ENCODE measurements at places on chromosomes 2 and 18.

- DNase-seq: no peak
Measured at GRCh38 chr2:119280680-119281079, 57.0 kb downstream of the STEAP3 start.

DNA sequence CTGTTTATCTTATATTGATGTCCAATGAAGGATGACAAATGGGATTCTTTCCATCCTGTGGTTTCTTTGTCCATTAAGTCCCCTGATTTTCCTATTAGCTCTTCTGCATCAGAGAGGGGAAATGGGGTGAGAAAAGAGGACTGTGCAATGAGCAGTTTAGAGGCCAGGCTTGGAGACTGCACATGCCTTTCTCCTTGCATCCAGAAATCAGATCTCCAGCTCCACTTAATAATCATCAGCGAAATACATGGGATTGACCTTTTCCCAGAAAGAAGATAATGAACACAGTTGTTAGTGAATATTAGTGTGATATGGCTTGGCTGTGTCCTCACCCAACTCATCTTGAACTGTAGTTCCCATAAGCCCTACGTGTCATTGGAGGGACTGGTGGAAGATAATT, 697.4 kb downstream of the CBLN2 start:
- no peak for DNase-seq

- DNase-seq: no peak
Measured at GRCh38 chr2:37843556-37843955, 81.5 kb upstream of the RMDN2 start.

- DNase-seq: no peak
Measured at GRCh38 chr2:9284521-9285297, 78.1 kb downstream of the ASAP2 start.

DNA sequence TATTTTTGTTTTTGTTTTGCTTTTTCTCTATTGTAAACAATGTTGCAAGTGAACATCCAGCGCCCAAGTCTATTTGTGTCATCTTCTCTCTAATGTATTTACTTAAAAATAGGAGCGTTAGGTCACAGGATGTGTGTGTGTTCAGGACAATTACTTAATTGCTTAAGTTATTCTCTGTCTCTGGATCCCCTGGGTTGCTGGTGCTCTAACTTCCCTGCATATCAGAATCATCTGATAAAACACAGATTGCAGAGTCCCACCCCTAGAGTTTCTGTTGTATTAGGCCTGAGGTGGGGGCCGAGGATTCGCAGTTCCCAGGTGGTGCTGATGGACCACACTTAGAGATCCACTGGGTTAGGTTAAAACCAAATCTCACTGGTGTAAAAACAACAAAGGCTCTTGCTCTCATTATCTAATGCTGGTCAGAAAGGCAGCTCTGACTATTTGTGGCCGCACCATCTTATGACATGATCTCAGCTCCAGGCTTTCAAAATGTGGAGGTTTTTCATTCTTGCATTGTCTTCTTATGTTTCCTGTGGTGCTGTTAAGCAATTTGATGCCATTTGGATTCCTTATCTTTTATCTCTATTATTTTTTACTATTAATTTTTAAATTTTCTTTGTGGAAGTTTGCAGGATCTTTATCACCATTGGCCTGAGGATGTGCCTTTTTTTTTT, 87.7 kb downstream of the CLIP4 start:
- no peak for DNase-seq

DNA sequence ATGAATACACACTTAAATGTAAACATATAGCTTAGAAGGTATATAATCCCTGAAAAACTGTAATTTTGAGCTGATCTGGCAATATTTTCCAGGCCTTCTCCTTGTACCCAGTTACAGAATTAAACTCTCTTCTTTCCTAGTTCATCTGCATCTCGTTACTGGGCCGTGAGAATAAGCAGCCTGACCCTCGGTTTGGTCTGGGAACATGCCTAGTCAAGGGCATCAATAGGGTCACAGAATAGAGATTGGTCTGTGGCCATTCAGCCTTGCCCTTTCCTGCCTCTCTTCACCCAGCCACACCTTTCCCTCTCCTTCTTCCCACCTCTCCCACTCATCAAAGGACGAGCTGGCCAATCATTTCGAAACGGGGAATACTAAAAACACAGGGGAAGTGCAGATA, 27.3 kb downstream of the SULT1C2 start:
- no peak for DNase-seq

- no peak for DNase-seq
Measured at GRCh38 chr2:232013701-232014353, 52.3 kb downstream of the DIS3L2 start.

DNA sequence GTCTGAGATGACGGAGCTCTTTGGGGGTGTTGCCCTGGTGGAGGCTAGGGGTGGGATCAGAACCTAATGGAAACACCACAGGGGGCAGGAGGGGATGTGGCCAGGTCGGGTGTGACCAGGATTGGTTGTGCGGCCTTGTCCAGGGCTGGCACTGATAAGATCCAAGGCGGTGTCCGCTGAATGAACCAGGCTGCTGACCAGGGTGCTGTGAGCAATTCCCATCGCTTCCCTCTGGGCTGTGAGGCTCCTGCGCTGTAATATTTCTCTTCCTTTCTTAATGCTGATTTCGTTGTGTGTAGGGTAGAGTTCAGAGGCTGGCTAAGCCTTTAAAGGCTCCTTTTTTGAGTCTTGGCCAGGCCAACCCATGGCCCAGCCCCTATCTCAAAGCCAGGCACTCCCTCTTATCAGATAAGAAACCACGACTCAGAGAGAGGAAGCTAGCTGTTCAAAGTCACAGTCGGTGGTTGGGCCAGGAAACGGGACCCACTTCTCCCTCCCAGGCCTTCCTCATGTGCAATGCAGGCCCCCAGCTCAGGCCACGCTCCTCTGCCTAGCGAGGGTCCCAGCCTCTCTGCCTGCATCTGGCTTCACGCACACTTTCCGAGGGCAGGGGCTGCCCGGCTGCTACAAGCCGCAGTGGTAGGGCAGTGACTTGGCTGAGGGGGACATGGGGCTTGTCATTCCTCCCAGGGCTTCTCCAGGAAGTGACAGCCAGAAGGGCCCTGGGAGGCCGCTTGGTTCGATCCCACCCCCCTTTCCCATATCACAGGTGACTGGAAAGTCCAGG, 26.0 kb upstream of the FOSL2 start:
- DNase-seq: peak; percentile 75

DNA sequence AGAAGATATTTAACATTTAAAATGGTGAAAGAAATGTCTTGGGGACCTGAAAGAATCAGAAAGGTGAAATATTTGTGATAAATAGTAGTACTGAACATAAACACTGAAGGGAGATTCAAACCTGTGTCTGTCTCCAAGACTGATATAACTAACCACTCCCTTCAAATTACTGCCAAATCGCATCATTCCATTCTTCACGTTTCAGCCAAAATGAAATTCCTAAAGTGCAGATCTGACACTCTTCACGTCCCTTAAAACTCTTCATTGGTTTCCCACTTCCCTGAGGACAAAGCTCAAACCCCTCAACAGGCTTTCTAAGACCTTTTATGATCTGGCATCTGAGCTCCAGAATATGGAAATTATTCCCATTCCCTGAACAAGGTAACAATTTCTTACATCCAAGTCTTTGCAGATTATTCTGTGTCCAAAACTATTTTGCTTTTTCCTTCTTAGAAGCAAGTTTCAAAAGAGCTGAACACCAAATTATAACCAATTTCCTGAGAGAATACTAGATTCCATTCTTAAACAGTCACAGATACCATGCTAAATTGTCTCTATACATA, 18.9 kb downstream of the SLC8A1 start:
- DNase-seq: no peak

DNA sequence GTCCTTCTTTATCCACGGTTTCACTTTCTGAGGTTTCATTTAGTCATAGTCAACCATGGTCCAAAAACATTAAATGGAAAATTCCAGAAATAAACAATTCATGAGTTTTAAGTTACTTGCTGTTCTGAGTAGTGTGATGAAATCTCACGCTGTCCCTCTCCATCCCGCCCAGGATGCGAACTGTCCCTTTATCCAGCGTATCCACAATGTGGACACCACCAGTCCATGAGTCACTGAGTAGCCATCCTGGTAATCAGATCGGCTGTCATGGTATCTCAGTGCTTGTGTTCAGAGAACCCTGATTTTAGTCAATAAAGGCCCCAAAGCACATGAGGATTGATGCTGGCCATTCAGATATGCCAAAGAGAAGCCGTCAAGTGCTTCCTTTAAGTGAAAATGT, 3.7 kb downstream of the SP140L start:
- no peak for DNase-seq

- DNase-seq: no peak
Measured at GRCh38 chr2:96847586-96847985, 3.8 kb upstream of the ANKRD23 start.

- peak; percentile 26 for DNase-seq
Measured at GRCh38 chr2:85992611-85993010, 103.8 kb upstream of the ST3GAL5 start.

DNA sequence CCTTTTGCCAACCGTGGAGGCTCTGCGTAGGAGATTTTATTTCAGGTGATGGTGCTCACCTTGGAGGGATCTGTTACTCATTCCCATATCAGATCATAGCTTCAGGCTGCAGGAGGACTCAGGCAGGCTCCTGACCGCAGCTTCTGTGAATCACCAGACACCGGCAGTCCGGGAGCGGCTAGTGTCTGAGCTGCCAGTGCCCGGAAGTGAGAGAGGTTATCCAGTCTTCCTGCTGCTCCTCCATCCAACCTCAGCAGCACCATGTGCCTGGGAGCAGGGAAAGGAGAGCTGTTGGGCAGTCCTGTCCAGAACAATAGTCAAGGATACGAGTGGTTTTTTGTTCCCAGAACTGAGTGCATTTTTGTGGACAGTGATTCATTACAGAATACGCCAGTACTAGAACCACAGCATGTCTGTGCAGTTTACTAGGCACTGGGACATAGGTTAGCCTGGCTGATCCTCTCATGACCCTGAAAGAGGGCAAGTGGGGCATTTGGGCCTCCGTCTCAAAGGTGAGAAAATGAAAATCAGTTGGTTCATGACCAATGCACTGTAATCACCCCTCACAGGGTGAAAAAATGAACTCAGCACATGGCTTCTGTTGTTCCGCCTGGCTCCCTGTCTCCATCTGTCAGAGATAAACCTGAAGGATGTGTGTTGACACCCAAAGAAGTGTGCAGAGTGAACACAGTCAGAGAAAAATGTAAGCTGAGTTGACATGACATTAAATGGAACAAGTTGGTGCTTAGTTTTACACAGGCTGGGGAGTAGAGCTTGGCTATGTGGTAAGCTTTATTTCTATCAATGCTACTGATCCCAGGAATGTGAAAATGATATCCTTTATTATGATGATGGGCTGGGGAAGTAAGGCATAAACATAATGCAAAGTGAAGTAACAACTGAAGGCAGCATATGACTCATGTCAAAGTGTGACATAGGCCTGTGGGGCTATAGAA, 12.2 kb downstream of the FHOD3 start:
- DNase-seq: peak; percentile 73

DNA sequence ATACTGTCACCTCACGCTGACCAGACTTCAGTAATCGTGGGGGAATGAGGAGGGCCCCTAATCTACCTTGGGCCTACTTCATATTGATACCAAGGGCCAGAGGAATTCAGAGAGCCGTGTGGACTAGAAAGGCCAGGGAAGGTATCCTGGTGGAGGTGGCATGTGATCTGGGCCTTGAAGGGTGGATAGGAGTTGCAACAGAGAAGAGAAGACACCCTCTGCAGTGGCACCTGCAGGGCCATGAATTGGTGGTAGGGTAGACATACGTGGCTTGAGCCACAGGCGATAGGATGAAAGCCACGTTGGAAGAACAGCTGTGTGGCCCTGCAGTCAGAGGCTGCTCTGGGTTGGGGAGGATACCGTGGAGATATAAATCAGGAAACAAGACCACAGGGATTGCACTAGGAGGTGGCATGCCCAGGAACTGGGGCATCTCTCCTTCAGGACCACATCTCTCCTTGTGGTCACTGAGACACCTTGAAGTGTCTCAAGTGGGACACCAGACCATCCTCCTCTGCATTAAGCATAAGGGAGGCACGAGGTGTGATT, 141.4 kb downstream of the CYP26B1 start:
- peak; percentile 18 for DNase-seq

GRCh38 chr2:215692387-215693079, 256.7 kb upstream of the FN1 start:
- DNase-seq: no peak

DNA sequence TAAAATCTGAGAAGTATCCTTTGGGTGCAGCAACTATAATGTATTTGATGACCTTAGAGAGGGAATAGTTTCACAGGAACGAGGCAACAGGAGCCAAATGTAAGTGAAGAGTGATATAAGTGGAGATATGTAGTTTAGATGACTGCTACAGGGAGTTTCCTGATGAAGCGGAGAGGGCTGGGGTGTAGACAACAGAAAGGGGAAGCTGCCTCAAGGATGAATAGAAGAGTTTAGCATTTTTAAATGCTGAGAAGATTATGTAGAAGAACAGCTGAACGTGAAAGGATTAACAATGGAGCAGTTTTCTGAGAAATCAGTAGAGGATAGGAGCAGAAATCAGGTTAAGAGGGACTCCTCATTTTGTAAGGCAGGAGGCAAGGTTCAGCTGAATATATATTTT, 133.3 kb downstream of the LCLAT1 start:
- no peak for DNase-seq

DNA sequence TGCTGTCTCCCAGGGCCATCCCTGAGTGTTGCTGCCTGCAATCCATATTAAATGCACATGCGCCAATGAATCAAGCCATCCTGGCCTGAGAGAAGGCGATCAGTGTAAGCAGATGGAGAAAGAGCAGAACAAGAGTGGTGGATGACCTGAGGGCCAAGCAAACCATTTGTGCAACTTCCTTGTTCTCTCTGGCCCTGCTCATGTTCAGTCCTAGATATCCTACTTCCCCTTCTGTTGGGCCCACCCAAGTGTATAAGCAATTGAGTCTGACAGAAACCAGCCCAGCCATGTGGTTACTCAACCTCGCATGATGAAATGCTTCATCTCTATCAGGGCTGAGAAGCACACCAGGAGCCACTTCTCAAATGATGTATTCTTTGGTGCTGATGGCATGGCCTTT, 383.1 kb upstream of the ID2 start:
- no peak for DNase-seq

DNA sequence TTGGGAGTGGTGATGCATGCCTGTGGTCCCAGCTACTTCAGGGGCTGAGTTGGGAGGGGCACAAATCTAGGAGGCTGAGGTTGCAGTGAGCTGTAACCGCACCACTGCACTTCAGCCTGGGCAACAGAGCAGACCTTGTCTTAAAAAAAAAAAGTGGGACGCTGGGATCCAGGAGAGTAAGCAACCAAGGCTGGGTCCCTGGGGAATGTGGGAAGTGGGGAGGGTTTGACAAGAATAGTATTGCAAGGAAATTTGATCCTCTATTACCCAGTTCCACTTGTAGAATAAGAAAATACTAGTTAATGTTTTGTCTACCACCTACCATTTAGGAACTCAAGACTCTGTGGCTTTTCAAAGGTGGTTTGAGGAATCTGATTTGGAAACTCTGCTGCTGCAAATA, 21.1 kb upstream of the DYTN start:
- DNase-seq: no peak

- DNase-seq: peak; percentile 84
Measured at GRCh38 chr18:31206787-31207381, 44.2 kb upstream of the DSC1 start.

- peak; percentile 44 for DNase-seq
Measured at GRCh38 chr18:60549338-60549960, 176.9 kb upstream of the MC4R start.

- DNase-seq: peak; percentile 62
Measured at GRCh38 chr2:7203056-7203467, 285.9 kb downstream of the RNF144A start.
